Gastrocnemius medialis (tissue), 4 donors: ENCODE measurements at places on chromosomes 3 and 15. TPM values are rescaled to one million over a fixed set of nuclear protein-coding genes. Genes with fewer than 3 reads are reported as not detected.

The RLBP1 gene
- not detected for total RNA-seq

The CPOX gene
- 11.1 TPM for total RNA-seq

The SATB1 gene
- total RNA-seq: 41.2 TPM

The COLQ gene
- total RNA-seq: 3.2 TPM

The ERICH6 gene
- total RNA-seq: not detected

- DNase-seq: no peak
These were observed 797 bp downstream of the PAQR9 start for GRCh38 chr3:142962520-142963233.

GRCh38 chr15:70036585-70037291 is 61.0 kb downstream of the TLE3 start:
- no peak for DNase-seq

GRCh38 chr15:44489464-44489863 is 47.5 kb upstream of the EIF3J start:
- DNase-seq: no peak

DNA sequence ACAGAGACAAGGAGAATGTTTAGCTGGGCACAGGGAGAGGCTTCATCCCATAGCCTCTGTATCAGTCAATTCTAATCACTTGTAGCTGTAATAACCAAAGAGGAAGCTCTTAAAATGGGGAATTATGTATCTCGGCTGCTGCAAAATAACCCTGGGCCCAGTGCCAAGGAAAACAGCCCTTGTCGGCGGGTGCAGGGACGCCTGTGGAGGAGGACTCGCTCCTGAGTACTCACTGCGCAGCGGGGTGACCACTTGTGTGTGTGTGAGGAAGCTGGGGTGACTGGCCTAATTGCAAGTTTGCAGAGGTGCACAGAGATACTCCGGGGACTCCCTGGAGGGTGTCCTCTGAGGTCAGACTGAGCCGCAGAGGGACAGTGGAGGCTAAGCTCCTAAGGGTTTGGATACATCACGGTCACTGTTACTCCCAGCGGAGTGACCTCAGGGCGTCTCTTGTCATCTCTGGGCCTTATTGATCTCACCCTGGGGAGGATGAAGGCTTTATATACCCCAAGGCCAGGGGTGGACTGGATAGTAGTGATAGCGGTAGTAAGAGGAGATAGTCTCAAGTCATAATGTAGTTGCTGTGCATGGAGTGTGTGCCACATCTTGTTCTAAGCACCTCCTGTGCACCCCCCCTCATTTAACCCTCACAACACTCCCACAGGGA is 37.2 kb downstream of the SLC6A6 start:
- DNase-seq: no peak

DNA sequence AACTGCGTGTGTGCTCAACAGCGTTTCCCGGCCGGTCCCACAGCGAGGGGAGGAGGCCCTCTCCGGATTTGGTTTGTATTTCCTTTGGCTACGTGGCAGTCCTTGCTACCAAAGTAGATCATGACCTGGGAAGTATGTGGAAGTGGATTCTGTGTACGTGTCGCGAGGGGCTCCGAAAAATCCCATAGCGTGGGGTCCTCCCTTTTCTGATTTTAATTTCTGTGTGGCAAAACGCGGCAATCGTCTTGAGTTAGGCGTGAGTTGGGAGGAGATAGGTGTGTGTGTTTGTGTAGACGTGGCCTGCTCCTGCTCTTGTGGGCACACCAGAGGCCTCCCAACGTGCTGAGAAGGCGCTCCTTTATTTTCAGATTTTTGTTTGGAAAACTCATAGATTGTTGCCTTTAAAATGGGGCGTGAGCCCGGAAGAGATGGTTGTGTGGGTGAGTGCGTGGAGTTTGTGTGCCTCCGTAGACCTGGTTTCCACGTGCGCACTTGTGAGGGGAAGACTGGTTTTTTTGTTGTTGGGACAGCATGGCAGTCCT is 1.2 kb downstream of the TRIM71 start:
- DNase-seq: no peak

DNA sequence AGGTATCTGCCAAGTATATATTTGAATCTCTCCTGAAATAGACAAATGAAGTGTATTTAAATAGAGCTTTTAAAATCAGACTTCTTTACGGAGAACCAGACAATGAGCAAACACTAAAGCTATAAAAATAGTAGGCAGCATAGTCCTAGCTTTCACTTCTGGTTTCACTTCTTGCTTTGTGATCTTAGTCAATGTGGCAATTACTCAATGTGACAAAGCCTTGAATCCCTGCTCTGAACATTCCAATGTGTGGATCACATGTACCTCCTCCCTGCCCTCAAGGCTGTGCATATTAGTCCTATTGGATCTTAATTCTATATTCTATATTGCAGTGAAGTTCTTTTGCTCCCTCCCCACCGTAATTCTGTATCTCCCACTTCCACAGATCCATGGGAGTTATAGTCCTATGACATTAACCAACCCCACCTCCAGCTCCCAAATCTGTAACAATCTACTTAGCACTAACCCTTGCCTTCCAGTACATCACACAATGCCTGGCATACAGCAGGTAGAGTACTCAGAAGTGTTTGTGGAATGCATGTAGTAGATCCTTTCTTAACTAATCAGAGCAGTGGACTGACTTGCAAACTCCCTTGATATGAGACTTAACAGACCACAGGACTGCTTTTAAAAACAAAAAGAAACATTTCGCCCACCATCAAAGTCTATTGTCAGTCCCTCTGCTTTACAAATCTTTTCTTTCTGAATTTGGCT is 24.3 kb upstream of the CP start:
- no peak for DNase-seq

DNA sequence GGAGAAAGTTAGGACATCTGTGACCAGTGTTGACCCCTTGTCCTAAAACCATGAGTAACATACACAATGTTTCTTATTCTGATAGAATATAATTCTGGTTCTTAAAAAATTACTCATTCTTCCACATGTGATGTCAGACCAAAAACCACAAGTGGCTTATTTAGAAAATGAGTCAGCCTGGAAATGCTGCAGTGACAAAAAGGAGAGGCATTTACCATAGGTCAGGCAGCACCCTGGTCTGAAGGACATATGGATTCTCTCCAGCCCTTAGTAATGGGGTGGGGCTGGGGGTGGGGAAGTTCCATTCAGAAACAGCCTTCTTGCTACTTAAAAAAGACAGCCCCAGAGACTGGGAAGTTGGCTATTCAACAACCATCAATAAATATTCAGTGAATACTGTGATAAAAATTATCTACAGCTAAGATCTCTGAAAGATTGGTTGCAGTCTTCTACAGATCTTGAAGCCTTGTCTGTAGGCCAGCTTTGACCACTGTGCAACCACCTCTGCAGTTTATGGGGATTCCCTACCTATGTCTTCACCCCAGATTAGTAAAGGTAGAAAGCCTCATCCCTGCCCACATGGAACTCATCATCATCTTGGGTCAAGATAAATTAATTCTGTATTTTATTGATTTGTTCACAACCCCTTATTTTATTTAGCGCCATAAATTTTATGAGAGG is 34.9 kb upstream of the TIMP4 start:
- peak; percentile 19 for DNase-seq
